Stimulated activated CD8-positive, alpha-beta memory T cell treated with anti-CD3 and anti-CD28 coated beads, Interleukin-7, amount 100 ng/mL, for 48 hours (primary cell): ENCODE measurements at places on chromosomes 1 and 21.

GRCh38 chr1:209645574-209646452, 6.4 kb downstream of the LAMB3 start:
- no peak for DNase-seq

- DNase-seq, result no peak
These were observed 101.7 kb downstream of the NR5A2 start for GRCh38 chr1:200128944-200129879.

GRCh38 chr21:42594616-42595282, 58.7 kb upstream of the PDE9A start:
- no peak for DNase-seq

- no peak for DNase-seq
These were observed 1.9 kb upstream of the COL8A2 start for GRCh38 chr1:36126797-36127500.
